CD8-positive, alpha-beta memory T cell (primary cell): ENCODE measurements at places on chromosomes 1 and 21. TPM values are rescaled to one million over a fixed set of nuclear protein-coding genes. Genes with fewer than 3 reads are reported as not detected.
A peak's percentile ranks its signal among the peaks of the same experiment; 100 is the strongest.

- no peak for DNase-seq
Measured at GRCh38 chr1:86997538-86997937, 83.1 kb downstream of the HS2ST1 start.

DNA sequence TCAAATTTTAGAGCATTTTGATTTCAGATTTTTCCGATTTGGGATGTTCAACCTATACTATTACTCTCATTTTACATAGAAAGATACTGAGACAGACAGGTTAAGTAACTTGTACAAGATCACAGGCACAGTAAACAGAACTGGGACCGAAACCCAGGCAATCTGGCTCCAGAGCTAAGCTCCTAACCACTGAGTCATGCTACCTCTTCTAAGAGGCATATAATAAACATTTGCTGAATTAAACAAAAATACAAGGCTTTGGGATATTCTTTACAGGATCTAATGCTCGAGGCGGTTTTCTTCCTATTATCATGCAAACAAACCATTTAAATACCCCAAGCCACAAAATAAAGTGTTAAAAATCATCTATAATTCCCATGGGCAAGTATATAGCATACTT is 50.3 kb downstream of the MCOLN2 start:
- no peak for DNase-seq

- peak; percentile 93 for DNase-seq
Measured at GRCh38 chr1:19882111-19883071, at the start of gene OTUD3. TSS of gene OTUD3 (plus strand) at chr1:19882395. CDS start at chr1:19882514, 119 bp downstream.

GRCh38 chr1:150507912-150508864 is at the start of gene ECM1:
TSS of gene ECM1 (plus strand) at chr1:150508109. CDS start at chr1:150508210, 101 bp downstream.
- DNase-seq = no peak

DNA sequence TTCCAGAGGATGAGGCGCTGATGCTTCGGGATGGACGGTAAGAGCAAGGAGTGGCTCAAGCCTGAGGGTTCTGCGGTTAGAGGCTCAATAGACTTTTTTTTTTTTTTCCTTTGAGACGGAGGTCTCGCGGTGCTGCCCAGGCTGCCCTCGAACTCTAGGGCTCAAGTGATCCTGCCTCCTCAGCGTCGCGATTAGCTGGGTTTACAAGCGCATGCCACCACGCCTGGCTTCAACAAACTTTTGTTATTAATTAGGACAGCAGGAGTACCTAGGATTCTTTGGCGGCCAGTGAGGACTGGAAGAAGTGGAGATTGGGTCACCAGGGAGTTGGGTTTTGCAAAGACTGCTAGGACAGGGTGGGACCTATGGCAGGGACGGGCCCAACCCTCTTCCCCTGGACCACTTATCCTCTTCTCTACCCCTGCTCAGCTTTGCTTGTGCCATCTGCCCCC is 587 bp downstream of the SCNM1 start:
- no peak for DNase-seq

GRCh38 chr1:52978045-52978444 is 51.0 kb downstream of the SCP2 start:
- DNase-seq = no peak

DNA sequence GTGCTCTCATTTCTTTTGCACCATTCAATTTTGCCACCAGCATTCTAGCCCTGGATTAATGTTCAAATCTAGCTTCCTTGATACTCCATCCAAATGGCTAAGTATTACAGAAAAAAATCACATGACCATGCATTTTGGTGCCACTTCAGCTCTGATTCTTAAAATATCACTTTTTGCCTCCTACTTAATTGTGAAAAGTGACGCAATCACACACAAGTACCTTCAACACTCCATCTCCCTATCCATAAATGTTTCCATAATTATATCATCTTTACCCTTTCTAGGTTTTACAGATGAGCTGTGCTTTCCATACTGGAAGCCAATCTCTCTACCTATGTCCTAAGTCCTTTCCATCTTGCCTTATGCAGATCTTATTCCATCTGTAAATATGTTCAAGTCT is 16.0 kb downstream of the CRYZ start:
- DNase-seq = no peak

PRKACB gene
- 47.7 TPM for total RNA-seq

LCK gene
- total RNA-seq = 288 TPM
